ENCODE measurements at places on chromosomes 5 and 9.

- no peak for DNase-seq
Observed at GRCh38 chr5:143120460-143121134, 282.9 kb downstream of the NR3C1 start.

DNA sequence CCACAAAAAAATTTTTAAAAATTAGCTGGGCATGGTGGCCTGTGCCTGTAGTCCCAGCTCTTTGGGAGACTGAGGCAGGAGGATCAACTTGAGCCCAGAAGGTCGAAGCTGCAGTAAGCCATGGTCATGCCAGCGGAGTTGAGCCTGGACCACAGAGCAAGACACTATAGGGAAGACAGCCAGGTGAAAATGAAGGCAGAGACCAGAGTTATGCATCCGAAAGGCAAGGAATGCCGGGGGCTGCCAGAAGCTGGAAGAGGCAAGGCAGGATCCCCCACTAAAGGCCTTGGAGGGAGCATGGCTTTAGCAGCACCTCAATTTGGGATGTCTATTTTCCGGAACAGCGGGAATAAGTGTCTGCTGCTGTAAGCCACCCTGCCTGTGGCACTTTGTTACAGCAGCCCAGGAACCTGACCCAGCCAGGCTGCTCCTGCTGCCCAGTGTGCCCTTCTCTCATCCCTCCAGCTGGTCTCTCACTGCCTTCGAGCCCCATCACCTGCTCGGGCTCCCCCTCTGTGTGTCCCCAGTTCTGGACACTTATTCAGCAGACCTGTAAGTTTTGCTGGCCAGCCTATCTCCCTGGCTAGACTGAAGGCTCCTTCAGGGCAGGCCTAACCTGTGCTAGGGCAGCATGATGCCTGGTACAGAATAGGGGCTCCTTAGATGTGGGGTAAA is 16.8 kb upstream of the JADE2 start:
- no peak for DNase-seq

DNA sequence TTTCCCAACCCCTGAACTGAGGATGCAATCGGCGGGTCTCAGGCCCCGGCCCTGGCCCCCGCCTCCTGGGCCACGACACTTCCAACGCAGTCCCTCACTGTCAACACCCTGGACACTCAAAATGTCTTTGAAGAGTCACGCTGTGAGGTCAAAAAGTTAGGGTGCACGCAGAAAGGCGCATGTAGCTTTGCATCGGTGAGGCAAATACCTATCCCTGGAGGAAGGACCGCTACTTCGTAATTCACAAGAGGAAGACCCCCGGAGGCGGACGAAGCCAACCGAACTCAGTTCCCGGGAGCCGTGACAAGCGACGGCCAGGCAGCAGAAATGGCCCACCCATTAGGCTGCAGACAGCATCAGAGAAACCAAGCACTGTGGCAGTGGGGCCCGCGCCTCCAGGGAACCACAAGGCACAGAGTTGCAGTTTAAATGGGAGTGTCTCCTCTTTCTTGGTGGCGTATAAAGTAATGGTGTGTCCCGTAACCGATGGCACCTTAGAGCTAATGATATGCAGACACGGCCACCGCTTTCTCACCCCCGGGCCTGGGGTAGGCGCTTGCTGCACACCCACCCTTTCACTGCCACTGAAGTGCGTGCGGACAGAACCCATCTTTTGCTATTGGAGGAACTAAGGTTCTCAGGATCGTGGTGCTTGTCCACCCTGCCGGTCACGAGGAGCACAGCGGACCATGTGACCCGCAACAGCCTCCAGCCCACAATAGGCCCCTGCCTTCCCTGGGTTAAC is 9.0 kb downstream of the ADAMTS2 start:
- no peak for DNase-seq

GRCh38 chr5:146560205-146560812 is 44.3 kb upstream of the GPR151 start:
- DNase-seq = no peak

DNA sequence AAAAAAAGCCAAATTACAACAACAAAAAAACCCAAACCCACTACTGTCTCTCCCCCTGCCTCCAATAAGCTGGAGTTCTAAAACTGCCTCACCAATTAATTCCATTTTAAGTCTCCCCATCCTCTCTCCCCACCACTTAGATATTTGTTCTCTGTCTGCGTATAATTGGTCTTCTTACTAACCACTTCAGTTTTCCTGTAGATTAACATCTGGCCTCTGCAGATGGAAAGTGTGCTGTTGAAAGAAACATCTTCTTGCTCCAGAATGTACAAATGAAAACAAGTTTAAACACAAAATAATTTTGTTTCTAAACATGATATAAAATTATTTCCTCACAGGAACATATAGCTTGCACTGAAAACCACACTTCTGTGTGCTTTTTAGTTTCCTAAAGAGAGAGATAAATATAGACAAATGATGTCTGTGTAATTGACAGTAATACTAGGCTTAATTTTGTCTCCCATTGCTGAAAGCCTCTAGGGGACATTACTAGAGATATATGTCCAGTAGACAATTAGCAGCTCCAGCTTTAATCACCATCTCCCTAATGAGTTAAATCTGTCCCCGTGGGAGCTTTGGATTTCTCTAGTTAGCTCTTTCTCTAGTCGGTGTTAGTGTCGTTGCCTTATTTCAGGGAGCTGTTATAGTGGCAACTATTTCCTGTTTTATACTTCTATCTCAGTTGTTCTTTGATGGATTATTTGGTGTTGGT is 164.0 kb downstream of the ARHGAP26 start:
- DNase-seq = no peak

GRCh38 chr9:132241483-132241839 is 79.6 kb downstream of the NTNG2 start:
- DNase-seq = no peak

DNA sequence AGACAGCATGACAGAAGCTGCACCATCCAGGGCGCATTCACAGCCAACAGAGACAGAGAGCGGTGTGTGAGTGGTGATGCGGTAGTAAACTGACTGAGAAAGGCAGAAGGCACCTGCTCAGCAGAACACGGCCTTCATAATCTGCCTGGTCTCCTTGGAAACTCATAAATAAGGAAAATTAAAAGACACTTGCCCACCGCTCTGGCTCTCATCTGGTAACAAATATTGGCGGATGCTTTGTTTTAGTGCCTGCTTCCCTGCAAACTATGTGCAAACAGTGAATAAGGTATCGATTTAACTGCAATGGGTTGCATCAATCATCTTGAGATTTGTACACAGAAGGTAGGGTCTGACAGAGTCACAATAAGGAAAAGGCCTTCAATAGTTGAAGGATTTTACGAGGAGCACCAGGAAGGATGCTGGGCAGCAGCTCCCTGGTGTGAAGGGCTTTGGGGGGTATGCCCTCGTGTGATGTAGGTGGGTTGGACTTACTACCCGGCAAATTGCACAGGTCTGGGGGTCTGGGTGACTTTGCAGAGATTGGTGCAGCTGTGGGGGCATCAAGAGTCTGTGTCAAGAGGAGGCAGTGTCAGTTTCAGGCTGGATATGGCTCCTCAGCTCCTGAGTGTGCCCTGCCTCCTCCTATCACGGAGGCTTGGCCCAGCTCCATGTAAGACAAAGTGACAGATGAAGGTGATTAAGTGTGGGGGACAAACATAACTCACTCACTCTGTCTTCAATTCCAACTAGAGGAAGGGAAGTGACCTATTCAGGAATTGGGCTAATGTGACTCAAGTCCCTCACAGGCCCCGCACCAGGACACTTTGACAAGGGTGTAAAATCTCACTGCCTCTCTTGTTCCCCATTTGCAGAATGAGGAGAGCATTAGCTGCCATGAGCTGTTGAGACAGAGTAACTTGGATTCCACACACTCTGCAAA is 166.7 kb downstream of the ICE1 start:
- no peak for DNase-seq

GRCh38 chr5:178244576-178244975 is 12.0 kb upstream of the PHYKPL start:
- DNase-seq = no peak

DNA sequence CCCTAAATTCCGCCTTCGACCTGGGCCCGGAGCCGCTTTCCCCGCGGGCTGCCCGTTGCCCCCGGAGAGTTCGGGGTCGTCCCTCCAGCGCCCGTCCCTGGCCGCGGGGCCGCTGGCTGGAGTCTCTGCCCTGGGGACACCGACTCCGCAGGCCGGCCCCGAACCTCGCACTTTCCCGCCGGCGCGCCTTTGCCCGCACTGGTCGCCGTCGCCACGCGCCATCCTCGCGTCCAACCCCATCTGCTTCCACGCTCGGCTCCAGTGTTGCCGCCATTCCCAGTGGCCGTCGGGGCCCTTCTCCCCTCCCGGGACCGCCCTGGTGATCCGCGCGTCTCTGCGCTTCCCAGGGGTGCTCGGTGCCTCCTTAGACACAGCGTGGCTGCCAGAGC is 11.0 kb downstream of the LHX3 start:
- DNase-seq = no peak

- DNase-seq = no peak
Observed at GRCh38 chr9:104073770-104074133, 20.4 kb upstream of the SMC2 start.

DNA sequence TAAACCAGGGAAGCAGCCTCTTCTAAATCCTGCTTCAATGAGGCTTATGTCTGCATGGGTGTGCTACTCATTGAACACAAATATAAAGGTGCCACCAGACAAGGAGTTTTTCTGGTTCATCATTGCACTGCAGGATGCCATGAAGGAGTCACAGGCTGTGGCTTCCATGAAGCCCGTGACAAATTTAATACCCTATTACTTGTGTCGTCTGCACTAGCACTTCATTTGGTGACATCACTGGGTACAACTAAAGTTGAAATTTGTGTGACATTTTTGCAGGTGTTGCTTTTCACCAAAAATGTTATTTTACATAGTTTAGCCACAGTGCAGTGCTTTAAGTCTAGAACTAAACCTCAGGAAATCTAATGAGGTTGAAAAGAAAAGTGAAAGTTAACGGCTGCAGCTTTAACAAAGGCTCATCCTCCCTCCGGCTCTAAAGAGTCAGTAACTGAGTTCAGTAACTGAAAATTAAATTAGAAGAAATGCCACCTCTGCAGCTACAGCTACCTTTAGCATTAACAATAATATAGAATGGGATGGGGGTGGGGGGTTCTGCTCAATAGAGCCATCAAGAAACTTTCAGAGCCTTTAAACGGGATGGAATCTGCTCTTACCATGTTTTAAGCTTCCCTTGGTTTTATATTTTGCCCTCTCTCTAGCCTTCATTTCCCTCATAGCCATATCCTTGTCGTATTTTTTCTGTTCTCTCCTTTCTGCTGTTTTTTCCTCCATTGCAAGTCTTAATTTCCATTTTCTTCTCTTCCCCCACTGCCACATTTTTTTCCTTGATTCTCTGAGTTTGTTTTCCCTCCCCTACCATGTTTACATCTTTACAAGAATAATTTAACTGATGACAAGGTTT is 233.8 kb upstream of the TMEM161B start:
- DNase-seq = no peak

DNA sequence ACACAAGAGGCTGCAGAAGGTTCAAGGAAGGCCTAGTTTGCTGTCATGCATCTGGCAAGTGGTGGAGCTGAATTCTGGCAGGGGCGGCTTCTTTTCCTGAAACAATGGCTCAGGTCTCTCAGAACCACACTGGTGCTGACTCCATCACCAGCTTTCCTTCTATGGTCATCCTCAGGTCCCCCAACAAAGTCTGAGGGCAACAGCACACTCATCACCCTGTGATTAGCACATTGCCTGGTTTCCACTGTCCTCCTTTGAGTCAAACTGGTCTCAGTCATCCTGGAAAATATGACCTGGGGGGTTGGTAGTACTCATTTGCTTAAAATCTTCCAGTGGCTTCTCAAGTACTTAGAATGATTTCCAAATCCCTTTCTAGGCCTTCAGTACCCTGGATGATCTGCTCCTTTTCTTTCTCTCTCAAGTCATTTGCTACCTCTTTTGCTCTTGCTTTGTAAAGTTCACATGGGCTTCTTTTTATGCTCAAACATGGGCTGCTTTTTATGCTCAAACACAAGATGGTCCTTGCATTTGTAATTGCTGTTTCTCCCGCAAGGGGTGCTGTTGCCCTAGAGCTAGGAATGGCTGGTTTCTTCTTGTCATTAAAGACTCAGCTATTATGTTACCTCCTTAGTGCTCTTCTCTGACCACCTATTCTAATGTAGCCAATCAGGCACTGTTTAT is 144.9 kb downstream of the ALDH1A1 start:
- no peak for DNase-seq

DNA sequence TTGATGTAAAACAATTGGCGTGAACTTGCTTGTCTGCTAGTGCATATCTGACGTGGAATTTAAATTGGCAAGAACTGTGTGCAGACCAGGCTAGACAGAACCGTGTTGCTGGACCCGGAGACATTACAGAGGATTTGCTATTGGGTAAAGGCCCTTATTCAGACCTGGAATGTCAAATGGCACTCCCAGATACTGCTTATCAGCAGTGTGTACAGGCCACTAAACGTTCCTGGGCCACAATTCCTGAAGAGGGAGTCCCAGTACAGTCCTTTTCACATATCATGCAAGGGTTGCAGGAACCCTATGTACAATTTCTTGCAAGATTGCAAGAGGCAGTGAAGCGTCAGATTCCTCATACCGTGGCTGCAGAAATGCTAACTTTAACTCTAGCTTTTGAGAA is 13.5 kb upstream of the MCCC2 start:
- DNase-seq = no peak

DNA sequence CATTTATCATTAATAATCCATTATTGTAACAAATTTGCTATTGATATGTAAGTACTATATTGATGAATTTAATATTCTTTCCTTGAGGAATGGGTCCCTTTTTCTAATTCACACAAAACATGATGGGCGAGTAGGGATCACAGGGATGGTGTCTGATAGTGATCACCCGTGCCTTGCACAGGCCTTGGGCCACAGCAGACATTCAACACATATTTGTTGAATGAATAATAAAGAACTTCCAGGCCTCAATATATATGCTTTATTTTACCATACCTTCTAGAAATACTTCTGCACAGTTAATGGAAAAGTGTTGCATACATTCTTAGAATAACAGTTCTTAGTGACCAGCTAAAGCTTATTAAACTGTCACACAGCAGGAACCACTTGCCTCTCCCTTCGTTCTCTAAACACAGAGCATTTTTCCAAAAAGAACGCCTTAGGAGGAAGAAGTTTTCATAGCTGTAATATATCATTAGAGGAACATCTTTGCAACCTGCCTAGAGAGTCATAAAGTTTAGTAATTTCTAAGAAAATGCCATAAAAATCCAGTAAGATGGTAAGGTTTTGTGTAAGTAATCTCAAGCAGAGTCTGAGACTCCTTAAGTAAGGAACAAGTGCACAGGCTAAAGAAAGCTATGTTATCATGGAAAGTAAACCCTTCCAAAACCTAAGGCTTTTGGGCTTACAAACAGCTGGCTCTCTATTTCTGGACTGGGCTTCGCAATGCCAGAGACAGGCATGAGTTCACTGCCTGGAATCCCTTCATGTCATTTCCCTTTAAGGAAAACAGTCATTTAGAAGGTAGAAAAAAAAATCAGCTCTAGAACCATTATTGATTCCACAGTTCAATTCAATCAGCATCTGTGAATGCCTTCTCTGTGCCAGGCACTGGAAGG is 17.7 kb downstream of the TTLL11 start:
- DNase-seq = no peak

GRCh38 chr9:38641985-38642864 is 21.8 kb upstream of the ANKRD18A start:
- DNase-seq = no peak

- no peak for DNase-seq
Observed at GRCh38 chr5:147290261-147290660, 55.4 kb downstream of the STK32A start.
